ENCODE measurements at places on chromosomes 12 and 14.

GRCh38 chr14:24277071-24277470 lies 5.7 kb upstream of the RABGGTA start:
- DNase-seq, result no peak

DNA sequence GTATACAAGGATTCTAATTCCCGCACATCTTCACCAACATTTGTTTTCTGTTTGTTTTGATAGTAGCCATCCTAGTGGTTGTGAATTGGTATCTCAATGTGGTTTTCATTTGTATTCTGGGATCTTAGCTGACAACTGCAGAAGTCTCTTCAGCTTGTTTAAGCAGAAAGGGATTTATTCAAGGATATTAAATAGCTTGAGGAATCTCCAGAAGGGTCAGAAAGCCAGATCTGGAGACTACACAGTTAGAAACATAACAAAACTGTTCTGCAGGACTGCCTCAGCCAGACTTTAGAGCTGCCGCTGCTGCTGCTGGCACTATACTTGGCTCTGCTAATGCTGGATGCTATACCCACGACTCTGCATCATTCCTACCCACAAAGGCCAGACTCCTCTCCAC lies 13.4 kb upstream of the CDKL1 start:
- DNase-seq, result no peak

DNA sequence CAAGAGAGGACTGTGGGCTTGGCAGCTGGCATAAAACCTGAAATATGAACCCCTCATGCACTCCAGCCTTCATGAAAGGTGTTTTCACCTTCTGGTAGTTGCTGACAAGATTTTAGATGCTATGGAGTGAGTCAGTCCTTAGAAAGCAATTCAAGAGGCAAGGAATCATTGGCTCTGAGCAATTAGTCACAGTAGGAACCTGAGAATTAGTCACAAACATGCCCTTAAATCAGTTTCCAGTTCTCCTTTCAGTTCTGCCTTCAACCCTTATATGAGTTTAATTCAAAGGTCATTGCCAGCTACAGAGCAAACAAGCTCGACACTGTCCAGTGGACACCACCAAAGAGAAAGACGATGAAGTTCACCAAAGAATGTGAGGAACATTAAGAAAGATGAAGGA lies 472.3 kb downstream of the GLT1D1 start:
- DNase-seq, result no peak

GRCh38 chr14:99744873-99745224 lies 48.4 kb upstream of the EML1 start:
- DNase-seq, result no peak

DNA sequence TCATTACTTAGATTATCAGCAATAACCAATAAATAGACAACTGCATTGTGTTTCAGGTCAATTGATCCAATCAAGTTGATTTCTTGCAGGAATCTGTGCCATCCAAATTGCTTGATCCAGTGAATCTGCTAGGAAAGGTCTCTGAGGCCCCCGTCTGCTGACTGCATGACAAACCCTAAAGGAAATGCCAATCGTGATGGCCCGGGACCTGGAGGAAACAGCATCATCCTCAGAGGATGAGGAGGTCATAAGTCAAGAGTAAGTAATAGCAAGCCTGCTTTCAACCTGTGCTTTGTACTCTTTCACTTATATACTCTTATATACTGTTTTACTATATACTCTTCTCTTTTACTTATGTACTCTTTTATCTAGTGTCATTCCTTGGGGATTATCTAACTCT lies 1.9 kb downstream of the TTLL5 start:
- DNase-seq, result no peak

DNA sequence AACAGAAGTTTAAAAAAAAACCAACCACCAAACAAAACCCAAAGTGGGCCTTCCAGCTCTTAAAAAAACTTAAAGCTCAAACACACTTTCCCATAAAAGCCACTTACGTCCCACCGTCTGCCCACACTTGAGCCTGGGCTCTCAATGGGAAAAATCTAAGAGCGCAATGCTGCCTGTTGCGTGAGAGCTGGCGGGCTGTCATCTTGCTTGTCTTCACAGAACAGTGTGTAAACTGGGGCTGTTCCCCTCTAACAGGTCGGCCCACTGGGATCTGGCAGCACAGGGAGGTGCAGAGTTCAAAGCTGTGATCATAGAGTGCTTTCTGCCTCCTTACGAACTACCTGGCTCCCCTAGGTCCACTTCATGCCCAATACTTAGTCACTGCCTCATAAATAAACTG lies 80.0 kb downstream of the DICER1 start:
- DNase-seq, result no peak

DNA sequence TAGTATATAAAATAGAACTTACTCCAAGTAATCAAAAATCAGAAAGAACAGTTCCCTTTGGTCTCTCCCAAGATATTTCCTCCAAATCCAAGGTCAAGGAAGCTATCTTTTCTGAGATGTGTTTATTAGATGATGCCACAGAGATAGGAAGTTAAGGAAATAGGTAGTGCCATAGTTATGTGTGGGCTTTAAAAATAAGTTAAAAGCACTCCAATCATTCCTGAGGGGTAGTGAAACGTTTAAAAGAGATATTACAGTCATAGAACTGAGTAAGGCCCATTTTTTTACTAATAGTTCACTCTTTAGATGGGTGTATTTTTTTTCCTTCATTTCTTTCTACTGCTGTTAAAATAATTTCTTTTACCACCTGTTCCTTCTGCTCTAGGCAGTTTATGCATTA lies 1630.9 kb upstream of the SEL1L start:
- no peak for DNase-seq

DNA sequence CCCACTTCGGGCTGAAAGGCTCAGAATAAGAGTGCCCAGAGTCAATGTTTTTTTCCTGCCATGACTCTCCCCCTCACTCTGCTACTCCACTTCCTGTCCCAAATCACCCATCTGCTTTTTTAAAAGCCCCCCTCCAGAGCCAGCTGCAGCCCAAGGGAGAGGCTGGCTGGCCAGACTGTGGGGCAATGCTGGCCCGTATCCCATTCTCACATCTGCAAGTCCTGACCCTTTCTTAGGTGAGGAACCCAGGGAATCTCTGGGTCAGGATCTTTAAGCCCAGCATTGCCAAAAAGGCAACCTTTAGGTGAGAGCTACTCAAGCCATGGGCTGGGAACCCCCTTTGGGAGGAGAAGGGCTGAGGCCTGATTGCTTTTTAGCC lies 1.7 kb upstream of the ITGA5 start:
- DNase-seq, result no peak

DNA sequence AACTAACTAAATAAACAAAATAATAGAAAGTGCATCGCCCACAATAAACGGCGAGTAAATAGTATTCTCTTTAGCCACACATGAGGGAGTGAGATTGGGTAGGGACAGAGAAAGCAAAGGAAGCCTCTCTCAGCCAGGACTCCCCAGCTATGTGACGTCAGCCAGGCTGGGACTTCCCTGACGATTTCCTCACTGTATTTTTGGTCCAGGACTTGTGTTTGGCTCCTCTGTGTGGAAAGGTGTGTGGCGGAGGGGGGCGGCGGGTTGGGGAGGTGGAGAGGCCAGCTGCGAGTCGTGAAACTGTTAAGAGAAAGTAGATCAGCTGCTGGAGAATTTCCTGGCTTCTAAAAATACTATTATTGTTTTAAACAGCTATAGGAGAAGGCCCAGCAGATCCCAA lies 1124.6 kb downstream of the AACS start:
- DNase-seq, result no peak

GRCh38 chr12:106064721-106065021 lies 74.1 kb downstream of the NUAK1 start:
- no peak for DNase-seq

- DNase-seq, result no peak
These were observed 100.7 kb downstream of the ZFC3H1 start for GRCh38 chr12:71562676-71563595.

DNA sequence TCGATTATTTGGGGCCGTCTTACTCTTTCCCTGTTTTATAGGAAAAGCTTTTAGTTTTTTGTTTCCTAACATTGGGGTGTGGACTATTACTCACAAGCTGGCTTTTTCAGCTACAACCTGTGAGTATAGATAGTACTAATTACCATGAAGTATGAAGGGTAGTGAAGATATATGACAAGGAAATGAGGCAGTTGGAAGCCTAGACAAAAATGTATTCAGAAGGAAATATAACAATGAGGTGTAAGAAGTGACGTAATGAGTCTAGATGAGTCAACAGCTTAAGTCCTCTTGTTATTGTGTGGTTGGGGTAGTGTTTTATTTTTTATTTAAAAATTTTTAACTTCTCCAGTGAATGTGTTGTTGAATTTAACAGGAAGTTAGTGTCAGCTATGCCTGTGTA lies 804.5 kb downstream of the NRXN3 start:
- DNase-seq, result no peak

- no peak for DNase-seq
These were observed at the start of gene MYO1H for GRCh38 chr12:109347589-109347988. MYO1H (plus strand) TSS chr12:109347900; CDS start chr12:109347961, 61 bp downstream.

GRCh38 chr14:70013271-70013873 lies 134.2 kb downstream of the SMOC1 start:
- DNase-seq, result no peak

- DNase-seq, result no peak
These were observed 1064.1 kb upstream of the FLRT2 start for GRCh38 chr14:84465880-84466279.

DNA sequence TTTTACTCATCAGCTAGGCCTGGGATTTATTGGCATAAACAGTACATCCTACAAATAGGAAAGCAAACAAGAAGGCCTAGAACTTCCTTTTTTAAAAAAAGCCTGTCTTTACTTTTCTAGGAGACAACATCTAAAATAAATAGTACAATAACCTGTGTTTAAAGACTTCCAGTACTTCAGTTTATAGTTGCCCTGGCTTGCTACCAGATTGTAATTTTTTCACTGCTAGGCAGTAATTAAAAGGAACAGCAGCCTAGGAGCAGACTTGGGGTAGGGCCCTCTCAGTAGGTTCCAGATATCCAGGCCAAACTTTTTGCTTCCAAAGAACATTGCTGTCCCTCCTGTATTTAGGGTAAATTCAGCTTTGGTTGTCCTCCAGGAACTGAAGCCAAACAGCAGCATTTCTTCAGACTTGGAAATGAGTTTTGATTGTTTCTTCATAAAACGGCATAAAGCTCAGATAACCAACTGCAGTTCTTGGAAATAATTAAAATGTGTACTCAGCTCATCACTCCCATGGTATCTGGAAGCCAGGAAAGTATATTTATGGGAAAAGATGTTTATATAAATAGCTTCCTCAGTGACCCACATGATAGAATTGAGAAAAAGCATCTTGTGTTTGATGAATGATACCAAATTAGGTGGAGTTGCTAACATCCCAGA lies 61.7 kb downstream of the PPP1R36 start:
- no peak for DNase-seq

- DNase-seq, result no peak
These were observed 798 bp downstream of the CELA1 start for GRCh38 chr12:51345681-51346080.

GRCh38 chr14:49691031-49691430 lies 1.9 kb upstream of the KLHDC1 start:
- DNase-seq, result no peak

GRCh38 chr12:11947213-11947612 lies 123.5 kb upstream of the BCL2L14 start:
- DNase-seq, result no peak

GRCh38 chr14:106831322-106831720 lies 1304.9 kb downstream of the TMEM121 start:
- DNase-seq, result no peak

- DNase-seq, result no peak
These were observed 62.5 kb upstream of the METAP2 start for GRCh38 chr12:95411466-95411865.

- DNase-seq, result no peak
These were observed 11.7 kb upstream of the DAAM1 start for GRCh38 chr14:59176765-59177164.

- DNase-seq, result no peak
These were observed 33.4 kb upstream of the TXNRD1 start for GRCh38 chr12:104182144-104182543.

DNA sequence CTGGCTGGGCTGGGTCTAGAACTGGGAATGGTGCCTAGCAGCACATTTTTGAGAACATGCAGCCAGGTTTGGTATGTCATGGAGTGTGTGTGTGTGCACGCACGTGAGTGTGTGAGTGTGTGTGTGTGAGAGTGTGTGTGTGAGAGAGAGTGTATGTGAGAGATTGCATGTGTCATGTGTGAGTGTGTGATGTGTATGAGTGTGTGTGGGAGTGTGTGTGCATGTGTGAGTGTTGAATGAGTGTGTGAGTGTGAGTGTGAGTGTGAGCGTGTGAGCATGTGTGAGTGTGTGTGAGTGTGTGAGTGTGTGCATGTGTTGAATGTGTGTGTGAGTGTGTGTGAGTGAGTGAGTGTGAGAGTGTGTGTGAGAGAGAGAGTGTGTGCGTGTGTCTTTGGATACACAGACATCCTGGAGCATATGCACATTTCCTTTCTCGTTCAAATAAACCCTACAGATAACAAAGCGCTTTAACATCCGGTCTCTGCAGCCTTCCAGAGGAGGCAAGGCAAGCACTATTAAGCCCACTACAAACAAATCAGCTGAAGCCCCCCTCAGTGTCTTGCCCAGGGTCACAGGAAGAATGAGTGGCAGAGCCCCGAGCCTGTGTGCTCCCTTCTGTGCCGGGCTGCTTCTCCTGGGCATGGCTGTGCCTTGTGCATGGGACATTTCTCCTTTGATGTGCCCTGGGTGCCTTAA lies 108.7 kb upstream of the ETV6 start:
- DNase-seq, result no peak

GRCh38 chr14:32014057-32014456 lies 63.0 kb upstream of the ARHGAP5 start:
- no peak for DNase-seq

- no peak for DNase-seq
These were observed 504.1 kb downstream of the TMTC2 start for GRCh38 chr12:83190631-83191390.

DNA sequence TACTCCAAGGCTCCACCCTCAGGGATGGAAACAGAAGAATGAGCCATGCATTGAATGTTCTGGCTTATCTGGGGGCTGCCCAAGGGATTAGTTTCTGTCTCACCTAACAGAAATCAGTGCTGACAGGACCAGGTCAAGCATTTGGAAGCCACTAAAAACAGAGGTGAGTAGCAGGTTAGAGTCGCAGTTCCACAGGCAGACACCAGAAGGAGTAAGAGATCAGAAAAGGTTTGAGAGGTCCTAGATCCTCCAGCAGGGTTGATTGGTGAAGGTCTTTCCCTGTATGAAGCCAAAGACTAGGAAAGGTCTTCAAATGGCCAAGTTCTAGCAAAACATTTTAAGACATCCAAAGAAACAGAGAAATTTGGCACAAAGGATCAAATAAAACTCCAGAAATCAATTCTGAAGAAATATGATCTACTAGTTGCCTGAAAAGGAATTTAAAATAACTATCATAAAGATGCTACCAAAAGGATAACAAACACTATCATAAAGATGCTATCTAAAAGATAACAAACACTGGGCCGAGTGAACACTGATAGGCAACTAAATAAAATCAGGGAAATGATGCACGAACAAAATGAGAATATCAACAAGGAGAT lies 19.5 kb upstream of the TTC9 start:
- DNase-seq, result peak; percentile 18

DNA sequence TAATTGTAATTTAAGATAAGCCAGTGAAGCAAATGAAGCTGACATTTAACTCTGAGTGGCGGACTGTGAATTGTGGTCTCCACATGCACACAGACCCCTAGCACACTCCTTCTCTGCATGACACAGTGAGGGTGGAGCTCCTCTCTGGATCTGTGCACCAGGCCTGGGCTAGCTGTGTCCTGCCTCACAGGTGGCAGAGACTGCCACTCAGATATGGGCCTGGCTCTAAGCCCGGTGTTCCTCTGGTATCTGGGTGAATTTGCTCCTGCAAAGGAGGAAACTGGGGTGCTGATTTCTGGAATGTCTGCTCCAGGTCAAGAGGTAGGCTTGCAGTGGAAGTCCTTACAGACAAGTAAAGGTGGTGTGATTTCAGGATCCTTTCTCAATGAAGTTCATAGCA lies 282.4 kb downstream of the FOXN3 start:
- no peak for DNase-seq

Measured in NCI-H1417 treated with DMSO at 0.1 percent for 48 hours (cell line).